ENCODE measurements at places on chromosomes 1 and 21.

DNA sequence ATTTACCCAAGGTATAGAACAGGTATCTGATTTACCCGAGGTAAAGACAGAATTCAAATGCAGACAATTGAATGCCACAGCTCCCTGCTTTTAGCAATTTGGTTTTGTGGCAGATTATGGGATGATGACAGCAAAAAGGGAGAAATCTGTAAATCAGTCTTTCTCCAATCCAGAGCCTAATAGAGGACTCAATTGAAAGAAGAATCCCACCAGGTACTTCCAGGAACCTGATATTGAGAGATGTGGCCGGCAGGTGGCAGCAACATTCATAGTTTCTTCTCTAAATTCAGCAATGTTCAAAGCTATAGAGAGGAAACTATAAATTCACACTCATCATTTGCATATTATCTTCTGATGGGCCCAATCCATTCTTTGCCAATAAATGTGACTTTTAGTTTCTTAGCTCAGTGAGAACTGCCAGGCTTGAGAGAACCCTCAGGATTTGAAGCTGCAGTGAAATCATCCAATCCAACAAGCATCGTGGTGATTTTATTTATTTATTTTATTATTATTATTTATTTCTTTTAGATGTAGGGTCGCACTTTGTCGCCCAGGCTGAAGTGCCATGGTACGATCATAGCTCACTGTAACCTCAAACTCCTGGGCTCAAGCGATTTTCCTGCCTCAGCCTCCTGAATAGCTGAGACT is 9.8 kb upstream of the PHACTR4 start:
- DNase-seq = peak; percentile 52

DNA sequence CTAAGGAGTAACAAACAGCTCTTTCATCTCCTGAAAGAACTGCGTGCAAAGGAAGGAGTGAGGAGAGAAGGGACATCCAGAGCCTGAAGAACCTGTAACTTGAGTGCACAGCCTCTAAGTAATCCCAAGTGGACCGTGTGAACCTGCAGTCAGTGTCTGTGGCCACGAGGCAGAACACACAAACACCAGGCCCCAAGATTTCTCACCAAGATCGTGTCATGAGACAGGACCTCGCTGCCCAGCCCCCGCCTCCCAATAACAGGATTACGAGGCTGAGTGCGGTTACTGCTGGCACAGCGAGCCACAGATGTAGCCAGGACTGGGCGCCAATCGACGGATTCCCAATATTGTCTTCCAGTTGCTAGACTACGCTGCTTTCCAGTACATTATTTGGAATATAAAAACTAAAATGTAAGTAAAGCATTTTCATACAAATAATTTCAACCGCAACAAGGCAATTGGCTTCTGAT is 101.3 kb upstream of the SLC25A33 start:
- DNase-seq = no peak

GRCh38 chr1:92095874-92096273 is 15.7 kb downstream of the BTBD8 start:
- no peak for DNase-seq

DNA sequence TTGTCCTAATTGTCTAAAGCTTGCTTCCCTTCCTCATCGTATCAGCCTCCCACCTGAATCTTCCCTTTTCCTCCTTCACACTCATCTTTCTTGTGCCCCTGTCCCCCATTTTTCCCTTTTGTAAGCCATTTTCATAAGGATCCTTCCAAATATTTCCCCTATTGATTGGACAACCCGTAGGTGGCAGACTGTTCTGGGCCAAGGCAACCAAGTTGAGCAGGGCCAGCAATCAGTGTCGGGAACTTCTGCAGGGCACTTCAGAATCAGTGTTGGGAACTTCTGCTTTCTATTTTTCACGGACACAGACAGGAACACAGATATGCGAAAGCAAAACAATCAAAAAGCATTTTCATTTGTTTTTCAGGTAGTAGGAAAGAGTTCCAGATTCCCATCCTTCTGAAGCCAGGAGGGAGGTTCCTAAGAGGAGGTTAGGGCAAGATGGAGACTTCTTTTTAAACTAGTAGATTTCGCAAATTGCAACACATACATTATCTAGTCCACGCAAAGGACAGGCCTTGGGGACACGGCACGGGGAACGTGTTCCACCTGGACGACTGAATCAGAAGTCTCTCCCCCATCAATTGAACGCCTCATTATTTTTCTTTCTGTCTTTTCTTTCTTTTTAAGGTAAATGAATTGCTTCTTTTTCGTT is 691 bp upstream of the MPZL1 start:
- no peak for DNase-seq

DNA sequence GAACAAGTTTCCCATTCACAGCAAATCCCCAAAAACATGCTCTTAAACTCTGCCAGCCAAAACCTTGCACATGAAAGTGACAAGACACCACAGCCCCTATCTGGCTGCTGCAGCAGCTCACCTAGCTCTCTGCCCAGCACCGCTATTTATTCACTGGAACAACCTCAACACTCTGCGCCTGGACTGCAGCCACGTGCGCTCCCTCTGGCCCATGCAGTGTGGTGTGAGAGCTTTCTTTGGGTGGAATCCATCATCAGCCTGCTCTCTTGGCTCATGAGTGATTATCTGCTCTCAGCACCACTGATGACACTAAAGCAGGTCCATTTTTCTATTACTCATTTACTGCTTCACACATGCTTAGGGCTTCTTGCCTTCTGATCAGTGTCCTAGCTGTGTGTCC is 11.4 kb downstream of the KCNJ6 start:
- DNase-seq = no peak

GRCh38 chr1:157849229-157849875 is 7.7 kb upstream of the CD5L start:
- DNase-seq = no peak

GRCh38 chr1:231159963-231160761 is 1.7 kb upstream of the TRIM67 start:
- no peak for DNase-seq

DNA sequence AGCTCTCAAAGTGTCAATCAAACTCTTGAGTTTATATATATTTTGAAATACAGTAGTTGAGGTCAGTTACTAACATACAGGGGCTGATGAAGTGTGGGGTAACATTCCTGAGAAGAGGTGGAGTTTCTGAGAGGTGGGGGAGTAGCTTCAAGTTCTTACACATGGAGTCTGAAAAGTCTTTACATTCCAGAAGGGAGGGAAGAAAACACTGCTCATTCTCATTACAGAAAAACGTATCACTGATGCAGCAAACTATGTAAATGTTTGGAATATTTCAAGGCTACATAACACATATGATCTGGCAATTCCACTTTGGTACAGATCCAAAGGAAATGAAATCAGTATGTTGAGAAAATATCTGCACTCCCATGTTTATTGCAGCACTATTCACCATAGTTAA is 1065.8 kb upstream of the B3GALT2 start:
- no peak for DNase-seq

DNA sequence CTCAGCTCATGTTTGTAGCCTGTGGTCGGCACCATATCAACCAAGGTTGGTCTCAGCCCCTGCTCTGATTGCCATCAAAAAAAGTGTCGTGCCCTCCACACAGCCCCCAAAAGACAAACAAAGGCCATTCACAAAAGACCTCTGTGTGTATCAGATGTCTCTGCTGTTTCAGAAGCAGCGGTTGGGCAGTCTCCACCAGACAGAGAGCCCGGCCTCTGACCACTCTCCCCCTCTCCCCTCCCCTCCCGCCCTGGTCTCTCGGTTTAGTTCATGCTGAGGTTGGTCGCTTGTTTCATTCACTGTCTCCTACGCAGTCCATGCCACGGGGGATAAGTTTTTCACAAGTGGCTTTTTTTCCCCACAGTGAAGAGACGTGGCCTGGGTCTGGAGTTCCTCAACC is 27.1 kb downstream of the ACTA1 start:
- DNase-seq = no peak

DNA sequence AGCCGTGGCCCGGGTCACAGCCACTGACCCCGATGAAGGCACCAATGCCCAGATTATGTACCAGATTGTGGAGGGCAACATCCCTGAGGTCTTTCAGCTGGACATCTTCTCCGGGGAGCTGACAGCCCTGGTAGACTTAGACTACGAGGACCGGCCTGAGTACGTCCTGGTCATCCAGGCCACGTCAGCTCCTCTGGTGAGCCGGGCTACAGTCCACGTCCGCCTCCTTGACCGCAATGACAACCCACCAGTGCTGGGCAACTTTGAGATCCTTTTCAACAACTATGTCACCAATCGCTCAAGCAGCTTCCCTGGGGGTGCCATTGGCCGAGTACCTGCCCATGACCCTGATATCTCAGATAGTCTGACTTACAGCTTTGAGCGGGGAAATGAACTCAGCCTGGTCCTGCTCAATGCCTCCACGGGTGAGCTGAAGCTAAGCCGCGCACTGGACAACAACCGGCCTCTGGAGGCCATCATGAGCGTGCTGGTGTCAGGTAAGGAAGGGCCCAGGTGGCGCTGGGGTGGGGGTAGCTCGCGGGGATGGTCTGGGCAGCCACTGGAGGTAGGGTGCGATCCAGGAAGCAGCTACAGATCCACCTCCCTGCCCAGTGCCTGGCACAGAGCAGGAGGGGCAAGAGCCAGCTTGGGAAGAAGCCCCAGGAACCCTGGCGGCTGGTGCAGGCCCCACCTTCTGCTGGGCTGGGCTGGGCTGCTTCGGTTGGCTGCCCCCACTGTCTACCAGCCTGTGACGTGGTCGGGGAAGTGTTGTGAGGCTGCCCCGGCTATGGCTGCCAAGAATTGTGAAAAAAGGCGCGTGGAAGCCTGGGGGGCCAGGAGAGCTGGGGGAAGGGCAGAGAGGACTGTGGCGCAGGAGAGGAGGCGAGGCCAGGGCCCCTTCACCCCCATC is 3.8 kb downstream of the CELSR2 start:
- no peak for DNase-seq

DNA sequence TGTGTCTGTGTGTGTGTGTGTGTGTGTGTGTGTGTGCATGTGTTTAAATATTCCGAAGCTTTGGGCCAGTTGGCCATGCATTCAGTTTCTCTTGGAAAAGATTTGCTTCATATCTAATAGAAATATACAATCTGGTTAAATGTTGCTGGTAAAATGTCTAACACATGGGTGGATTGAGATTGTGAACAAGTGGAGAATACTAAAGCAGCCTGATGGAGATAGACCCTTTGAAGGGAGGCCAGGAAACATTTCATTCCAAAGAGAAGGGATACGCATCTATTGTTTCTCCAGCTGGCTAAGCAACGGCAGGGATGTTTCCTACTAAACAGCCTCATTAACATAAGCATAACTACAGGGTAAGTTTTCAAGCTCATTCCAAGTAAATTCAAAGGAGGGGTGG is 257.5 kb upstream of the PTBP2 start:
- DNase-seq = no peak

DNA sequence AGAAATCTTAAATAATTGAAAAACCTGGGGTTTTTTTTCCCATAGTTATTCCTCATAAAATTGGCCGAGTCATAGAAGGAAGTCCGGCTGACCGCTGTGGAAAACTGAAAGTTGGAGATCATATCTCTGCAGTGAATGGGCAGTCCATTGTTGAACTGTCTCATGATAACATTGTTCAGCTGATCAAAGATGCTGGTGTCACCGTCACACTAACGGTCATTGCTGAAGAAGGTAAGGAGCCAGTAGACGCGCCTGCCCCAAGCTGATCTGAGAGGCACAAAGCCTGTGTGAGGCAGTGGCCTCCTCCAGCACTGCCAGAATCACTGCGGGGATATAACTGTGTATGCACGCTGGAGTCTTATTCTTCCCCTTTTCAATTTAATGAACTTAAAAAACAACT is 100.3 kb downstream of the PHTF1 start:
- DNase-seq = no peak

- DNase-seq = no peak
Observed at GRCh38 chr1:117161887-117162286, 40.3 kb upstream of the TRIM45 start.

DNA sequence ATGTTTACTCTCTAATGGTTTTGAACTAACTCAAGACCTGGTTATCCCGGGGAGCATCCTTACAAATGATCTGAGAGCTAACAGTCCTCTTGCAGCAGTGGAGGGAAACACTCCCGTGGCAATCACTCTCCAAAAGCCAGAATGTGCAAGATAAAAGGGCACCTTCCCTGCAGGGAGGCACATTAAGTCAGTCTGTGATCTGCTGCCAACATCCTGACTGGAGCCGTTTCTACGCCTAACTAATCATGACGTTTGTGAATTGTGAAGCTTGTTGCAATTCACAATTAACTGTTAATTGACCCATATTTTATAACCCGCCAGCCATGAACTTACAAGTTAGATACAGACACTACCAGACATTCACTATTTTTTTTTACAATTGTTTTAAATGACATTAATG is 52.1 kb upstream of the LGALS8 start:
- no peak for DNase-seq

DNA sequence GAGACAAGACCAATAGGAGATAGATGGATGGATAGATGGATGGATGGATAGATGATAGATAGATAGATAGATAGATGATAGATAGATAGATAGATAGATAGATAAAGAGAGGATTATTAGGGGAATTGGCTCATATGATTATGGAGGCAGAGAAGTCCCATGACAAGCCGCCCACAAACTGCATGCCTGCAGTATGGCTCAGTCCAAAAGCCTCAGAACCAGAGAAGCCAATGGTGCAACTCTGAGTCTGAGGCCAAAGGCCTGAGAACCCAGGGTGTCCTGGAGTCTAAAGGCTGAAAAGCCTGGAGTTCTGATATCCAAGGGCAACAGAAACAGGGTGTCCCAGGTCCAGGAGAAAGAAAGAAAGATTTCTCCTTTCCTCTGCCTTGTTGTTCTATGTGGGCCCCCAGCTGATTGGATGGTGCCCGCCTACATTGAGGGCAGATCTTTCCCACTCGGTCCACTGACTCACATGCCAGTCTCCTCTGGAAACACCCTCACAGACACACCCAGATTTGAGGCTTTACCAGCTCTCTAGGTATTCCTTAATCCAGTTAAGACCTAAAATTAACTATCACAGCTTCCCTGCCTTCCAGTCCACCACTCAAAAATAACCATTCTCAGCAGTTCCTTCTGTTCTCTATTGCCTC is 39.6 kb upstream of the IRF2BP2 start:
- no peak for DNase-seq

- DNase-seq = no peak
Observed at GRCh38 chr1:226814751-226815537, 55.5 kb upstream of the PSEN2 start.

DNA sequence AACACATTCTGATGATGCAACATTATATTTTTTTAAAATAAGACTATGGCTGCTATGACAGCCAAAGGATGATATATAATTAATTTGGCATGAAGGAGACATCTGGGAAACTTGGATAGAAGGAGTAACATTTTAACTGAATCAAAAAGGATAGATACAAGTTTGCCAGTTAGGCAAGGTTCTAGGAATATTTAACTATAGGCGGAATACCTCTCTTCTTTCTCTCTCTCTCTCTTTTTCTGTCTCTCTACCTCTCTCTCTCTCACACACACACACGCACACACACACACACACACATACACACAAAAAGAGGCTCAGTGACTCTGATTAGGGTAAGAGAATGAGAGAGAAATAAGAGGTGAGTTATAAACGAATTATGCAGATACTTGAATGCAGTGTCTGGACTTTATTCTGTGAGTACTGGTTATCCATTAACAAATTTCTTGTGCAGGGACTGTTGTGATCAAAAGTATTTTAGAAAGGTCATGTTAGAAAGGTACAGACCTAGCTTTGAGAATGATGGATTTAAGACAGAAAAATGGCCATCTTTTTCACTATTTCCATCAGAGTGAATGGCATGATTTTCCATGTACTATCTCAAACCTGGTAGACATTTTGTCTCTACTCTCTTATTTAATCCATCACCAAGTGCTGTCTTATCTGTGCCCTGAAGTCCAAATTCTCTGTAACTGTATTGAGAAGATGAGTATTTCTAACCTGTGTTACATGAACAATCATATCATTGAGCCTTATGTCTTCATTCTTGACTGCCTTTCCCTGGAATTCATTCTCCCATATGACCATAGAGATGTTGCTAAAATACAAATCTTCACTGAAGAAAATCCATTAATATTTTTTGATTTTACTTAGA is 1106.9 kb upstream of the ADGRL4 start:
- no peak for DNase-seq

Measured in central memory CD4-positive, alpha-beta T cell (primary cell).